ENCODE measurements at places on chromosomes 12 and 14.

GRCh38 chr14:102043251-102044025, 43.4 kb downstream of the HSP90AA1 start:
- DNase-seq = no peak

GRCh38 chr12:89494411-89495231, 30.0 kb downstream of the GALNT4 start:
- DNase-seq = no peak

GRCh38 chr12:12533238-12533829, 29.3 kb downstream of the DUSP16 start:
- DNase-seq = no peak

DNA sequence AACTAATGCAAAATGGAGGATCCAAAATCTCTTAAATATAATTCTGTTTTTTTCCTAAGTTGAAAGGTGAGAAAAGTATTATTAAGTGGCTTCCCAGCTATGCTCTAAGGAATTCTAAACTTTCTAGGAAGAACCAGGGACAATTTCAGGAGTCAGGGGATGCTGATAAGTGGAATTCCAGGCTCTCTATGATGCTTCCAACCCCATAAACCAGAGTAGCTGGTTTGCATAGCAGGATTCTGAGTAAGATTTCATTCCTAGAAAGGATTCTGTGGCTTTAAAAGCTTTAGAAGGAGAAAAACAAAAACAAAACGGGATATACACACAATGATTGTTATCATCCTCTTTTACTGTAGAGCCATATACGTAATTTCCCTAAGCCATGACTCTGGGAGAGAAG, 93.9 kb downstream of the SLC16A7 start:
- no peak for DNase-seq

DNA sequence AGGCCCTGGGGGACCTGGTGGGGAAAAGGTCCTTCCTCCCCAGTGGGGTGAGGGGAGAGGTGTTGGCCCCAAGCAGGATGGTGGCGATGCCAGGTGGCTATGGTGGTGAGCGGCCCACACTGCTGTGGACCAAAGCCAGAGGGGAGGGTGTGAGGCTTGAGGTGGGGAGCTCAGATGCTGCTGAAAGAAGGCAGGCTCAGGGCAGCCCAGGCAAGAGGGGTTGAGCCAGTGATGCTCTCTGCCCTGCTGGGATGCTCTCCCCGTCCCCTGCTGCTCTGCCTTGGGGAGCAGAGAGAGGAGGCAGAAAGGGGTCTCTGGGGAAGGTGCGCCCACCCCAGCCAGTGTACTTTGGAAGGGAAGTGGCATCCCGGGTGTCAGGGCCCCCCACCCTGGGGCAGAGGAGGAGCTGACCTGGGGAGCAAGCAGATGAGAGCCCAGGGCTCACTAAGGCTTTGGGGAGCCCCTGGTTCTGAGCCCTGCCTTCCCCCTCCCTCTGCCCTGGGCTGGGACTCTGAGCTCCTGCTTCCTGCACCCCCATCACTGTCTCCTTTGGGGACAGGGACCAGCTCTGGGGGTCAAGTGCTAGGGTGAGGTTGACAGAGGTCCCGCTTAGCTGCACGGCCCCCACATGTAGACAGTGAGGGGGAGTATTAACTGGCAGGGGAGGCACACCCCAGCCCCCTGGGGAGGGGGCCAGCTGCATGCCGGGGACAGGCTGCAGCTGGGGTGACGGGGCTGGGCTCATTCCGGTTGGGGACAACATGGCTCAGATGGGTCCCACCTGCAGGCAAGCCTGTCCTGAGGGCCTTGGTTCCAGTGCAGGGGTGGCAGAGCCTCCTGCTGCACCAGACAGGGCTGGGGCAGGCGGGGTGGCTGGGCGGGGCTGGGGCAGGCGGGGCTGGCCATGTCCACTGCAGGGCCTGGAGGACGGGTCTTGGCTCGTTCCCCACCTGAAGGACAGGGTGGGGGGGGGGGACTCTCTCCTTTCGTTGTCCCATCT, 124.4 kb downstream of the KIF26A start:
- no peak for DNase-seq

DNA sequence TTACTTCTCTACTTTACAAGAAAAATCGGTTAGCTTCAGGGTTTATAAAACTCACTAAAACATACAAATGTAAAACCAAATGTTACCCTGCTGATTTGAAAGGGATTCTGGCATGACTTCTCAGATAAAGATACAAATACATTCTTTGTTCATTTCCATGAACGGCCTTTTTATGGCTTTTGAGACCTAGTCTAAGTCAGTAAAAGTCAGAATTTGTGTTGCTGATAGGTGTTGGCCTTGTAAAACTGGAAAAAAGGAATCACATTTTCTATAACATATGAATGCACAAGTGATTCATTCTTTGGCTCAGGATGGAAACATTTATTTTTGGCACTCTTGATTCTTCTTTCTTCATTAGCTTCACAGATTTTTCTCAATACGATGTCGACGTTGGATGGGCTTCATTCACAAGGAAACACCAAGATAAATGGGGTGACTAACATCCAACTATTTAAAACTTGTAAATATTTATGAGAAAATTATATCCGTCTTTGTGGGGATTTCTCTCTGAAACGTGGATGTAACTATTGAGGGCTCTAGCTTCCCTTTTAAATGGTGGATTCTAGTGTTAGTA, 27.0 kb upstream of the CPM start:
- no peak for DNase-seq

- DNase-seq = no peak
Observed at GRCh38 chr14:71300566-71301330, 393.5 kb downstream of the PCNX1 start.

DNA sequence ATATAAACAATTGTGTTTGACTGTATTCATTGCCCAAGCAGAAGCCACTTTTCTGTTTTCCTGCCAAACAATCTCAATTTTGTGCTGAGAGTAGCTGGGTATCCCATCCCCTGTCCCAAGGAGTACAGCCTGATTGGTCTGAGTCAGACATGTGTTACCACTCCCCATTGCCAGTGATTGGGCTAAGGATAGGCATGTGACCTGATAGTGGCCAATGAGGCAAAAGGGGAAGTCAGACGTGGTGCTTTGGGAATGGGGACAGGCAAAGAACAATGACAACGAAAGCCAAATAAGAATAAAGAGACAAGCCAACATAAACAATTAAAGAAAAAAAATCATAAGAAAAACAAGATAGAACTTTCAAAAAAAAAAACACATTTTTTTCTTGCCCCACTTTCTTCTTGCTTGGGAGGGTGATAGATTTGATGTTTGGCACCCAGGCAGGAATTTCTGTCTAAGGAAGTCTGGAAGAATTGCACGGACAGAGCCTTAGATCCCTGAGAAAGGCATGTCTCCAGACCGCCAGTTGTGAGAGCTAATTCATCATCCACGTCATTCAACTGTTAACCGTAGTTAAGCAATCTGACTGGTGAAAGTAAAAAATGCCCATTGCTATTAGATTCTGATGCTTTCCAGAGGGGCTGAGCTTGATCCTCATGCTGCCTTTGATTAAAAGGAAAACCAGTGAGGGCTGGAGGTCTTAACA, 626.6 kb upstream of the TMEM132C start:
- no peak for DNase-seq

GRCh38 chr12:5191803-5192538, 148.3 kb downstream of the KCNA5 start:
- DNase-seq = no peak

GRCh38 chr14:105011312-105011990, 9.4 kb downstream of the CDCA4 start:
- DNase-seq = no peak

DNA sequence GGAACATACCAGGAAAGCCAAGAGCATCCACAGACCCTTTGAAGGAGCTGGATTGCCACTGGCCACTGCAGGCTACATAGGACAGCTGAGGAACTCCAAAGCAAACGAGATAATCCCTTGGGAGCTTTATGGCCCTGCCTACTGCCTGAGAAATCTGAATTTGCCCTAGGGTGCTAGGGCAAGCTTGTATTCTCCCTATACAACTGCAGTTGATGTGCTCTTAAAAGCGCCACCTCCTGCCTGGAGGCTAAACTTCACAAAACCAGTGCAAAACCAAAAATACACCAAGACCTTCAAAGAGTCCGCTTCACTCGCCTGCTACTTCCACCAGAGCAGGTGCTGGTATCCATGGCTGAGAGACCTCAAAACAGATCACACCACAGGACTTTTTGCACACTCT, 99.6 kb upstream of the KRR1 start:
- DNase-seq = no peak

DNA sequence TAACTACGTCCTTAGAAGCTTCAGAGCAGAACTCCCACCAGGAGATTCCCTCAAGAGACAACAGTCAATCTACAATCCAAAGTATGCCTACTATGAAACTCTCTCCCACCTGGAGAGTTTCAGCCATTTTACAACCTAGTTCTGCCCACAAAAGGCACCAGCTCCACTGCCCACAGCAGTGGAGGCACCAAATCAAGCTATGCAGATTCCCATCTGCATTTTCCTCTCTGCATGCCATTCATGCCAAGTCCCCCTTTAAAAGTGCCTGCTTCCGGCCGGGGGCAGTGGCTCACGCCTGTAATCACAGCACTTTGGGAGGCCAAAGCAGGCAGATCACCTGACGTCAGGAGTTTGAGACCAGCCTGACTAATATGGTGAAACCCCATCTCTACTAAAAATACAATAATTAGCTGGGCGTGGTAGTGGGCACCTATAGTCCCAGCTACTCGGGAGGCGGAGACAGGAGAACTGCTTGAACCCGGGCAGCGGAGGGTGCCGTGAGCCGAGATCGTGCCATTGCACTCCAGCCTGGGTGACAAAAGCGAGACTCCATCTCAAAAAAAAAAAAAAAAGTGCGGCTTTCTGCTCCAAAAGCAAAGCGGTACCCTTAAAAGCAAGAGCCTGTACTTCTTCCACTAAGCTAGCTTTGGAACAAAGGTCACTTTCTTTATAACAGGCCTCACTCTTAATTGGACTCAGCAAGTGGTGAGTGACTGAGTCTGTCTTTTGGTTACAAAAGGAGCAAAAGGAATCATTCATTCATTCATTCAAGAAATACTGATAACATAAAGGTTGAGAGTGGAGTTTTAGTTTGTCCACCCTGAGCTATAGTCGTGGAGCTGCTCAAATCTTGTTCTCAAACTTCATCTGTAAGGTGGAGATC, 10.1 kb upstream of the DLGAP5 start:
- DNase-seq = no peak

GRCh38 chr12:110316861-110317260, 35.8 kb downstream of the ATP2A2 start:
- DNase-seq = no peak

DNA sequence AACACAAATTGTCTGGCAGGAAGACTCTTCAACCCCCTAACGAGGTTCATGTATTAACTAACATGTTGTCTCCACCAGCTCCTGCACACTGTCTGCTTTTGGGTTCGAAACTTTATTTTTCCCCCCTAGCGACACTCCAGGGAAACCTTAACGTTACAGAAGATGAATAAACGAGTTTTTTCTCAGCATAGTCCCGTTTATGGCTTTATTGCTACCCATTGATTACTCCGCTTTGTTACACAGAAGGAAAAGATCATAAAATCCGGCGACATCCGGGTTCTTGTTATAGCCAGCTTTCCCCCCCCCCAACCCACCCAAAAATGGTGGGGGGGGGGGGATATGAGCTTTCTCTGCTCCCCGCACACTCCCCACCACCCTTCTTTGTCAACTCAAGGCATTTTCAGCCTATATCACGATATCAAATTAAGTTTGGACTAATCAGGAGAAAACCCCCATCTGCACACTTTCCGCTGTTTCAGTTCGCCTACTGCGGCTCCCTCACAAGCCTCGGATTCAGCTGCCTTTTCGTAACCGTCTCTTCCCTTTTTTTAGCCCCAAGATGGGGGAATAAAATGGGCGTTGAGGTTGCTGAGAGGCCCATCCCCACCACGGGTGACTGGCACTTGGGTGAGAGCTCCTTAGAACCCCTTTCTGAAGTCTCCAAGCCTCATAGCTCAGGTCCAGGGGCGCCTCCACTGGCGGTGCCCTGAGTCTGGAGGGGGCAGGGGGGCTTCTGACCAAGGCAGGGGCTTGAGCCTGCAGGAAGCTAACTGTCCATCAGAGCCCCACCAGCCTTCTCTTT, 1.4 kb upstream of the HOXC6 start:
- DNase-seq = no peak

DNA sequence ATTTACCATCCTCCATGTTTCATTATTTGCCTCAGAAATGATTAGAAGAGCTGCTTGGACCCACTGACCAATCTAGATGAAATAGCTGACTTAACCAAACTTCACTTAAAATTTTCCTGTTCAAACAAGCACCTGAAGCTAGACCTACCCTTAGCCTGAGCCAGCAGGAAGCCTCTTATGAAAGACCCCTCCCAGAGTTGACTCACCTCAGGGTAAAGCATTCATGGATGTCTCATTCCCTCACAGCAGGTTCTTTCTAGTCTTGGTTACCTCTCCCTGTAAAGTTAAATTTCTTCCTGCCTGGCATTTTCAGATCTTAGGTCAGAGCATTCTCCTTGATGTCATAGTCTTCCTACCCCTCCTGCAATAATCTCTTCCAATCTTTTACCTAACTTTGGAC, 1209.8 kb downstream of the FLRT2 start:
- DNase-seq = no peak

GRCh38 chr14:95046711-95047681, 110.3 kb downstream of the DICER1 start:
- DNase-seq = no peak

DNA sequence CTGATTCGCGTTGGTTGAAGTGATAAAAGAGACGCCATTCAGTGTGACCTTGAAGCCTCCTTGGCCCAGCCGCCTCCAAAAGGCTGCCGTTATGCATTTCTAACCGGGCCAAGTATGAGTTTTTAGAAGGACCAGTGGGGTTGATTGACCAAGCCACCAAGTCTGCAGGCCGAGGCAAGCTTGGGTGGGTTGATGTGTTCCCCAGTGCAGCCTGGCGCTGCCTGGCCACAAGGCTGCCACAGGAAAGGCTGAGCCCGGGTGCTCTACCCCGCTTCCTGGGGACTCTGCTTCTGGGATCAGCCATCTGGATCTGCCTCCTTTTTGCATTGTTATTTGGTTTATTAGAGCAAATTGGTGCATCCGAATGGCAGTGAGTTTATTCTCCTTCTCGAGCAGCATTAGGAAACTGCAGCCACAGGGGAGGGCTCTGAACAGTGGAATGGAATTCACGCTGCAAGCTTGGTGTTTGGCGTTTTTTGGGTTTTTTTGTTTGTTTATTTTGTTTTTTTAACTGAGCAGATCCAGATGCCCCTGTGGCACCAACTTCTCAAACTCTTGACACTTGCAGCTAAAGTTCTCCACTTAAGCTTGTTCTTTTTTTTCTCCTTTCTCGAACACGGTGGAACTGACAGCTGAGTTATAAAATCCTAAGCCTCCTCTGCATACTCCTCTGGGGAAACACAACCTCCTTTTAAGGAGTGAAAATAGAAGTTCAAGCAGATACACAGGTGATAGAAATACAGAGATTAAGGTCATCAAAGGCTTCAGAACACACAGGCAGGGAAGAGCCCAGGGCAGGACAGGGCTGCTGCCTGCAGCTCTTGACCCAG, 145.4 kb upstream of the FKBP4 start:
- DNase-seq = no peak

GRCh38 chr12:45615268-45615667, 114.2 kb upstream of the ARID2 start:
- DNase-seq = no peak

GRCh38 chr14:88617479-88617878, 54.6 kb downstream of the ZC3H14 start:
- no peak for DNase-seq

- DNase-seq = no peak
Observed at GRCh38 chr14:89493877-89494634, 77.0 kb upstream of the FOXN3 start.
